ENCODE measurements at places on chromosomes 1 and 21.

GRCh38 chr1:163401211-163401610 is 79.5 kb downstream of the NUF2 start:
- DNase-seq: no peak

DNA sequence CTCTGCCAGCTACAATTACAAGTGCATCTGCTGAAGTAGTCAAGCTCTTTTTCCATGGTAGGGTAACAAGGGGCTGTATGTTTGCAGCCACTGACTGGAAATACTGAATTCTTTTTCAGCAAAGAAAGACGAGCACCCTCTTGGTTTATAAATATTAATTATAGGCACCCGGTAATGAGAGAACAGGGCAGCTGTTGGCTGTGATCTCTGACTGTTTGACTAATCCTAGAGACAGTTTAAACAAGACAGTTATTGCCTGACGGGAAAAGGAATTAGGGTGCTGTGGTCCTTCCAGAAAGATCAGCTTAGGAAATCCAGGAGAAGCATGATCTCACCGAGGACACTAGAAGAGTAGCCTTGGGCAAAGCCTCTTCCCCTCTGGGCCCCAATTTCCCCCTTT is 183.7 kb upstream of the ZC3H12A start:
- DNase-seq: no peak

- no peak for DNase-seq
Measured at GRCh38 chr1:33282791-33283190, 26.5 kb downstream of the ZNF362 start.

DNA sequence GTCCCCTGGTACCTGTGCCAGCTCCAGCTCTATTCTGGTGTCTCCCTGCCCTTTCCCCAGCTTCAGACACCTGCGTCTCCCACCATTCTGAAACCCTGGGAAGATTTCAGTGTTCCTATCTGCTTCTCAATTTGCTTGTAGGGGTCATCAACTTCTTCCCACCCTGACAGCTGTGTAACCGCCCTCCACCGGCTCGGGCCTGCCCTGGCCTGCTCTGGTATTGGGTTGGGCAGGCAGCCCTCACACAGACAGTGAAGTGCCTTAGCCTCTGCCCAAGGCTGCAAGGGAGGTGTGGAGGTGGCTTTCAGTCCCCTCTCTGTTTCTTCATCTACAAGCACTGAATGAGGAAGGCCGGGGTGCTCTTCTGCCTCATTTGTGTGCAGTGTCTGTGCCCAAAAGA is 97.2 kb downstream of the LAMC2 start:
- DNase-seq: no peak

DNA sequence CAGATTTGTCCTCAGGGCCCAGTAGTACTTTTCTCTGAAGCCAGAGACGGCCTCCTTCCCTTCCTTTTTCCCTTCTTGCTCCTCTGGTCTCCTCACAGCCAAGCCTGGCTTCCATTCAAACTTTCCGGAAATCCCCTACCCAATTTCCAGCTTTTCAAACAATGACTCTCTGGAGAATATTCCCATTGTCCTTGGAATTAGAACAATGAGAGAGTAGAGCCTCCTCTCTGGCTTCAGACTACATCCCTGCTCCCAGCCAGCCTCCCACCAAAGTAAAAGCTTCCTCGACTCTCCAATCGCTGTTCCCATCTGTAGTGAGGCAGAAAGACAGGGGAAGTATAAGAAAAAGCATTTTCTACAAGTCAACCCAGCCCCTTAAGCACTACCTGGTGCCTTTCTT is 77.7 kb upstream of the SOX13 start:
- DNase-seq: no peak

GRCh38 chr1:98874828-98875227 is 129.8 kb downstream of the PLPPR5 start:
- DNase-seq: no peak

DNA sequence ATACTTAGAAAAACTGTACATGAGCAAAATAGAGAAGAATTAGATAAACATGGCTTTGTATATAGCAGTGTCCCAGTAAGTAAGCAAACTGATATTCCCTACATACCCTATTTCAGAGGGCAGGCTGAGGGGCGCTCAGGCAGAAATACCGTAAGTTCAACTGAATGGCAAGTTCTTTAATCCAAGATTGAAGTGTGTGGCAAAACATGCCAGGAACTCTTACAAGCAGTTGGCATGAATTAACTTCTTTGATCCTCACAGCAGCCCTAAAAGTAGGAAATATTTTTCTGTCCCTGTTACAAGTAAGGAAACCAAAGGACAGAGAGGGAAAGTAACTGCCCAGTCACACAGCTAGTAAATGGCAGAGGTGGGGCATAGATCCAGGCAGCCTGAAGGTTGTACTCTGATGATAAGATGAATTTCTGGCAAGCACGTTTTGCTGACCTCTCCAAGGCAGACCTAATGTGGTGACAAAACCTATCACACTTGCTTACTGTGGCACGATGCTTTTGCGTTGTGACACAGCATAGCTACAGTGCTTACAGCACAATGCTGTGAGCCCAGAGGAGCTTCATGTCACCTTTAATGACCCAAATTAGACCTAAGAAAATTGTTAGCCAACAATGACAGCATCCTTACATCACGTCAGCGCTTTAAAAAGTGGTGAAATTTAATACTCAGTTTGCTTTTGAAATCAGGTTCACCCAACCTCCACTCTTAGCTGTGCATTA is 35.0 kb upstream of the THEM4 start:
- DNase-seq: peak; percentile 33

GRCh38 chr1:25022361-25023189 is 92.5 kb upstream of the RUNX3 start:
- DNase-seq: peak; percentile 14

DNA sequence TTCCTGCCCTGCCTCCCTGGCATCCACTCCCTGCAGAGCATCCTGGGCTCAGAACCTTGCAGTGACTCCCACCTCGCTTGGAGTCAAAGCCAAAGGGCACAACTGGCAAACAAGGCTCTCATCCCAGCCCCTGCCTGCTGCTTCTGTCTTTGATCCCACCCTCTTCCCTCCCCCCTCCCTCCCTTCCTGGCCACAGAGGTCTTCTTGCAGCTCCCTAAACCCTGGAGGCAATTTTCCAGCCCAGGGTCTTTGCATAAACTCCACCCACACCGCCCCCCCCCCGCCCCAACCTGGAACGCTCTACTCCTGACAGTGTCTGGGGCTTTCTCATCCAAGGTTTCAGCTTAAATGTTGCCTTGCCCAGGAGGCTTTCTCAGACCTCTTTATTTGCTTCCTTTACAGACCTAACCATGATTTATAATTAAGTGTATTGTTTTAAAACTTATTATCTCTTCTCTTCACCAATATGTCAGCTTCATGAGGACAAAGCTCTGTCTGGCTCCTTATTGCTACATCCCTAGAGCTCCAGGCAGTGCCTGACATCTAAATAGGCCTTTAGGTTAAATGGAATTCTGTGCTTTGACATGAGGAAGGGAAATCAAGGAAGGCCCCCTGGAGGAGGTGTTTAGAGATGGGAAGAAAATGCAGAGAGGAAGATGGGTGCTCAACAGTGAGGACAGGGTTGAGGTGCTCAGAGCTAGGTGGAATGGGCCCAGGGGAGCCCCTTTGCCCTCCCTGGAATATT is 37.7 kb upstream of the PADI1 start:
- DNase-seq: no peak

- no peak for DNase-seq
Measured at GRCh38 chr21:9763306-9763705, 758.1 kb upstream of the TPTE start.

DNA sequence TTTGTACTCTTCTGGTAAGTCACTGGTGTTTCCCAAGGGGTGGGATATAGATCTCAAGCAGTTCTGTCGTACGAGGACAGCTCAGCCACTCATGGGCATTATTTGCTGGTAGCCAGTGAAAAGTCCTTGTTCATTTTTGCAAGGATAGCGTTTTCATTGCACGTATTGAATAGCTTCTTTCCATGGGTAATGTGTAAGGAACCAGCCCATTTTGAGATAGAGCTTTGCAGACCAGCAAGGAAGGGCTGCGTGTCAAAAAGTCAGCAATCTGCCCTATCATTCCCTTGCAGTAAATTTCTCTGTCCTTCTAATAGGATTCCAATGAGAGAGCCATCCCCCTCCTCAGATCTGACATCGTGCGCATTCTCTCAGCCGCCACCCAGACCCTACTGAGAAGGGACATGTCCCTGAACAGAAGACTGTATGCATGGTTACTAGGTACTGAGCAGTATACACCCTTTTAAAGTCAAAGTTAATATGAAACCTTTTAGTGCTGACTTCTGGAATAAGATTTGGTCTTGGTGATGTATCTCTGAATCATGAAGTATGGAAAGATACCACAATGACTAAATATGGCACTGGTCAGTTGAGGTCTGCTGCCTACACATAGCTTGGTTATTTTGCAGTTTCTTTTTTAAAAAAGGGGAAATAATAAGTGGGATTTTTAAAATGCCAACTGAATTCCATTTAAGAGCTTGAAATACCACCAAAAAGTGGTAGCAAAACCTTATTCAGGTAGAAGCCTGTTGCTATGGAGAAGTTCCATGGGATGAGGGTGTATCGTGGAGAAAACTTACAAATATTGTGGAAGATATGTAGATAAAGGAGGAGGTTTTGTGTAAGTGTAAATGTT is 55.3 kb downstream of the DOP1B start:
- DNase-seq: no peak

GRCh38 chr21:14773777-14774345 is 227.7 kb upstream of the SAMSN1 start:
- DNase-seq: no peak

GRCh38 chr1:213327017-213327667 is 276.1 kb downstream of the RPS6KC1 start:
- DNase-seq: no peak

GRCh38 chr21:41877901-41878830 is 978 bp downstream of the PRDM15 start:
- peak; percentile 27 for DNase-seq

- no peak for DNase-seq
Measured at GRCh38 chr1:67558449-67559193, 126.4 kb upstream of the GADD45A start.

DNA sequence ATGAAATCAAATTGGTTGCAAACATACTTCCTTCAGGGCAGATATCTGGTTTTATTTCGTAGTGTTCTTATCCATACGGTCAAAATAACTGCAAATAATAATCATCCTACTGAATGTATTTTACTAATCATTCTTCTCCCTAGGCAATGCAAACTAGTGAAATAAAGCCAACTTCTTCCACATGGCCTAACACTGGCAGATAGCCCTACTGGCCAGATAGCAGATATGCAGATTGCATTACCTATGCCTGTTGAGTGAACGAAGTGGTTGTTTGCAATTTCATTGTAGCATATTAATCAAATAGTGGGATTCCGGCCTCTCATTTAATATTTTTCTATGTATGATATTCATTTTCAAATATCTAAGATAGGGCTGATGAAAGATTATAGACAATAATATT is 116.2 kb downstream of the CENPF start:
- no peak for DNase-seq

DNA sequence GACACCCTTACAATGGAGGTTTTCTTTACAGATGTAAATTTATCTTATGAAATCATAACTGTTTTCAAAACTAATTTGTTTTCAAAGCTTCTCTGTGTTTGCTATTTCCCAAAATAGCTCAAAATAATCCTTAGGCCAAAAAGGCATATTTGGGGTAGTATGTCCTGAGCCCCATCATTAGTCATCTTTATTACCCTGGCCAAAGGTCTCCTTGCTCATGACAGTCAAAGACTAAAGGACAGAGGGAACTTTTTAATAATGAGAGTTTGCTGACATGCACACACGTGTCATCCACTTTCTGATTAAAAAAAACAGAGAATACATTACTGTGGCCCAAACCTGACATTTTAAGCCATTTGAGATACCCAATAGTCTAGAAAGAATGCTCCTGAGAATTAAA is 221.9 kb upstream of the DUSP10 start:
- no peak for DNase-seq

Data from NCI-H1436 (cell line).